ENCODE measurements at places on chromosomes 7 and 10. TPM values are rescaled to one million over a fixed set of nuclear protein-coding genes. Genes with fewer than 3 reads are reported as not detected.

DNA sequence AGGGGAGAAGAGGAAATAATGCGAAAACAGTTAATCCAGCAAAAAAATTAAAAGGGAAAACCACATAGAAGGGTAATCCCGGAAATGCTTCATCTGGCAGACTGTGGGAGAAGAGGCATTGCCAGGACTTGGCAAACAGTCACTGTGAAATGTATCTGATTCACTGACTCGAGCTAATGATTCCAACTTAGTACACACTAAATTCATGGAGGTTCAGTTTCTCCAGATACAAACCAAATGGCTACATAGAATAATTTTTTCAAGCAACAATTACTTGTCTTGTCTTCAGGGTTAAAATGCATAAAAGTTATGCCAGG lies 36.4 kb downstream of the GDI2 start:
- H3K36me3 ChIP-seq: no peaks in the 10 kb centered on the region
- DNase-seq: no peak
- no peaks in the 10 kb centered on the region for H3K4me1 ChIP-seq

DNA sequence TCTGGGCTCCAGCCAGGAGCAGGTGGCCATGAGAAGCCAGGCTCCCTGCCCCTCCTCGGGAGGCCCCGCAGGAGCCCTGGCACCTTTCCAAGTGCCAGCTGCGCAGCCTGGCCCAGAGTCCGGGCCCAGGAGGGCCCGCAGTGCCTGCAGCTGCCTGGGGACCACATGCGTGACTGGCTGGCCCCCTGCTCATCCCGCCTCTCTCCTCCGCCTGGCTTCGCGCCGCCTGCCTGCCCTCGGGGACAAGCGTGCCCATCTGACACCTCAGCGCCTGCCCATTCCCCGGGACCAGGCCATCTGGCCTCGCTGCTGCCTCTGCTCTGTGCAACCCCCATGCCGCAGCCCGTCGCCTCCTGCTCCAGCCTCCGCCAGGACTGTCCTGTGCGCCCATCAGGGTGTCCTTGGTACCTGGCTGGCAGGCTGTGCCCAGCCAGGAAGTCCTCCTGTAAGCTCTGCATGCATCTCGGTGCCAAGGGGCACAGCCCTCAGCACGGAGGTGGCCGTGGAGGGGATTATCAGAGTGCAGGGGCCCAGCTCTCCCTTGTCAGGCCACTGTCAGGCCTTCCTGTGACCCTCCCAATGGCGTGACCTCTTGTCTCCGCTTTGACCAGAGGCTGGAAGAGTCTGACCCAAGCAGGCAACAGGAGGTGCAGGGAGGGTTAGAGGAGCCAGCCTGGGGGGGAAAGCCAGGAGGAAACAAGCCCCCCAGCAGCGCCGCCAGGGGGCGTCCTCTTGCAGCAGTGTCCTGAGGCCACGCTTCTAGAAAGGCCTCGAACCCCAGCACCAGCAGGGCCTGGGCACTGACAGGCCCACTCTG lies 50.5 kb downstream of the TMEM209 start:
- no peaks in the 10 kb centered on the region for H3K36me3 ChIP-seq
- peak overlapping the region; percentile 33 for H3K27ac ChIP-seq
- no peak overlapping the region for H3K4me3 ChIP-seq
- H3K4me1 ChIP-seq: peaks cover 4% of the 10 kb centered on the region
- H3K27me3 ChIP-seq: no peaks in the 10 kb centered on the region
- DNase-seq: no peak

- H3K27me3 ChIP-seq: no peaks in the 10 kb centered on the region
- no peaks in the 10 kb centered on the region for H3K36me3 ChIP-seq
- no peaks in the 10 kb centered on the region for H3K4me1 ChIP-seq
- DNase-seq: no peak
- no peak overlapping the region for H3K4me3 ChIP-seq
These were observed 76.4 kb upstream of the NRP1 start for GRCh38 chr10:33410860-33411234.

Gene ADO
- 22.9 TPM for total RNA-seq

Gene OR2F1
- not detected for total RNA-seq
